ENCODE measurements at places on chromosomes 2 and 18.

DNA sequence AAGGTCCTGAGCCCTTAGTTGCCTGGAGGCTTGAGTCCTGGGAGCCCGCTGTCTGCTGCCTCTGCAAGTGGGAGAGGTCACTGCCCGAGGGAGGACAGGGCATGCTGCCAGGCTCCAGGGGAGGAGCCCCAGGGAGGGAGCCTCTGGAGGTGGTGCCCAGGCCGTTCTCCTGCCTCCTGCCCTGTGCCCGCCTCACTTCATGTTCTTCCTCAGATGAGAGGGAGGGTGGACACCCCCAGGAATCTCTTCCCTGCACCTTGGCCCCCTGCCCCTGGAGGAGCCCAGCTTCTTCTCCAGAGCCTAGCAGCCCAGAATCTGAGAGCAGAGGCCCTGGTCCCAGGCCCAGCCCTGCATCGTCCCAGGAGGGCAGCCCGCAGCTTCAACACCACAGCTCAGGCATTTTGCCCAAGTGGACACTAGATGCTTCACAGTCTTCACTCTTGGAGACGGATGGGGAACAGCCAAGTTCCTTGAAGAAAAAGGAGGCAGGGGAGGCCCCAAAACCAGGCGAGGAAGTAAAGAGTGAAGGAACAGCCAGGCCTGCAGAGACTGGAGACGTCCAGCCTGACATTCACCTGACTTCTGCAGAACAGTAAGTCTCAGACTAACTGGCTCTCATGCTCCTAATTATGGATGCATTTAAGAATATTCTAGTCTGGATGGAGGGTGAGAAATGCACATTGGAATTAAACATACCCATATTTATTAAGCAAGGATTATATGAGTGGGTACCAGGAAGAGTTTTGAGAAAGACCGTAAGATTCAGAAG, 12.1 kb downstream of the PSD4 start:
- DNase-seq, result no peak

DNA sequence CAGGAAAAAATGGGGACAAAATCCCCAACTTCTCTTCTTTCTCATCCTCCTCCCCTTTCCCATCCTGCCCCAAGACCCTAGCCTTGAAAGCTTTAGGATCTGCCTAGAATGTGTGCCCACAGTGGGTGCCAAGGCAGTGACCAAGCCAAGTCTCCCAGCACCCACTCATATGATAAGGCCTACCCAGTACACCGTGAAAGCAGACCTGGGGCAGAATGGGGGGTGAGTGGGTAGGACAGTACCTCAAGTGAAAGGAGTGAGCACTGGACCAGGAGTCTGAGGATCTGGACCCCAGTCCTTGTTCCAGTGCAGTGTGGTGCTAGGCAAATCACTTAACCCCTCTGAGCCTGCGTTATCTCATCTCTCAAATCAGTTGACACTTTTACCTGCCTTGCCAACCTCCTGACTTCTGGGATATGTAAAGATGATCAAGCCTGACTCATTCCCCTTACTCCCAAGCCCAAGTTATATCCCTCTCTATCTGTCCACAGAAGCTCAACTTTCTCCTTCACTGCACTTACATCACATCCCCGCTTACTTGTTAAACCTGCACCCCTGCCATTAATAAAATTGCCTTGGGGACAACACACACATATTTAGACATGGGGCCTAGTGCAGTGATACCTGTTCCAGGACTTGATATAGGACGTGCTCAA, 109.7 kb downstream of the ATL2 start:
- DNase-seq, result no peak

GRCh38 chr2:128642316-128642715, 323.6 kb upstream of the HS6ST1 start:
- no peak for DNase-seq

DNA sequence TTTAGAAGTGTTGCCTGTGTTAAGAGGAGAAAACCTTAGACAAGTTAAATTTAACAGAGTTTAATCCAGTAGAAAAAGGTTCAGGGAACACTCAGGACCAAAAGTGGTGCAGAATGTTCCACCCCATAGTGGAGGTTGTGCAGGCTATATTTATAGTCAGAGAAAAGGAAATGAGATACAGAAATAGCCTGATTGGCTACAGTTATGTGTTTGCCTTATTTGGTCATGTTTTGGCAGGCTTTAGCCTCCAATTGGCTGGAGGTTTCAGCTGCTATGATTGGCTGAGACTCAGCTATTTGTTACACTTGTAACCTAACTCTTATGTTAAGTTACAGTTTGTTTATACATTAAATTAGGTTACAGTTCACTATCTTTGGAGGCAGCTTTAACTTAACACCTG, 4.2 kb downstream of the STAMBP start:
- DNase-seq, result no peak

DNA sequence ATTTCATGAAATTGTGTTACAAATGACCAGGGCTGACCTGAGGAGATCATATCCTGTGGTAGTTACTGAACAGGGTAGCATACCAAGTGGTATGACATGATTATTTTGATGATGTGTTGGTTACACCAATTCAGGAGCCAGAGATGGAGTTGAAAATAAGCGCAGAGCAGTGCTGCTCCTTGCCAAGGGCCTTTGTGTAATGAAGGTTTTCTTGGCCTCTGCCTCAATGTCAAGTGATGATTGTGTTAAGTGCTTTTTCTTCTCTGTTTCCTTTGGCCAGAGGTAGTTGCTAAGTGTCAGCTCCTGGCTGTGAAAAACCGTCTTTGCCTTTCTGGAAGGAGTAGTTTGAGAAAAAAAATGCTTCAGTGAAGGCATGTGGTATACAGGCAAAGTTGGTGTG, 131.2 kb downstream of the CERS6 start:
- no peak for DNase-seq

DNA sequence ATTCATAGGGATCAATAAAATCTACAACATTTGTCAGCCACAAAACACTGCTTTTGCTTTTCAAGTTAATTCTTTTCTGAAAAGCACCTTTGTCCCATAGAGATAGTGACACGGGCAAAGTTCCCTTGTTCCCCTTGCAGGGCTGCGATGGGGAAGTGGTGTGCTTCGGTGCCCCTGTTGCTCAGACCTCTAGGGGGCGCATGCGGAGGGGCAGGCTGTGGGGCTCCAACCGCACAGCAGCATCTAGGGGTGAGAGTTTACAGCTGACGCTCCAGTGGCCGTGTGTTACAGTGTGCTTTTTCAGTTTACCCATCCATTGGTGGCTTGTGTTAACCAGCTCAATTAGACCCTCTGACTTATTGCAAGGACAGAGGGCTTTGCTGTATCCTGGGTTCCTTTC, 1432.2 kb upstream of the ACVR2A start:
- no peak for DNase-seq

DNA sequence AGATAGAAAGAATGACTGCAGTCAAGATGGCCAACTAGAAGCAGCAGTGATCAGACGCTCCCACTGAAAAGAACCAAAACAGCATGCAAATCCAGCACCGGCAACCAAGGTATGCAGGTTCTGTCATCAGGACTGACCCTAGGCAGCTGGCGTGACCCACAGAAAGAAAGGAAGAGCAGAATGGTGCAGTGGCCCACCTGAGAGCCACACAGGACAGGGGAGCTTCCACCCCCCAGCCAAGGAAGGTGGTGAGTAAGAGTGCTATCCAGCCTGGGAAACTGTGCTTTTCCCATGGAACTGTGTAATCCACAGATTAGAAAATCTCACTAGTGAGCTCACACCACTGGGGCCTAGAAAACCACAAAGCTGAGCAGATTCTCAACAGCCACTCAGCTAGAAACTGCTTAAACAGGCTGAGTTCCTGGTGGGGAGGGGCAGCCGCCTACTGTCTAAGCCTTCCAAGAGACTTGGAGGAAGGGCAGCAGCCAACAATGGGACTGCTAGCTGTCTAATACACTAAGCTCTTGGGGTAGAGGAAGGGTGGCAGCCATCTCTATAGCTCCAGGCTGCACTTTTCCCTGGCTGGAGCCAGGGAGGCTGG, 127.9 kb downstream of the EVA1A start:
- DNase-seq, result no peak

DNA sequence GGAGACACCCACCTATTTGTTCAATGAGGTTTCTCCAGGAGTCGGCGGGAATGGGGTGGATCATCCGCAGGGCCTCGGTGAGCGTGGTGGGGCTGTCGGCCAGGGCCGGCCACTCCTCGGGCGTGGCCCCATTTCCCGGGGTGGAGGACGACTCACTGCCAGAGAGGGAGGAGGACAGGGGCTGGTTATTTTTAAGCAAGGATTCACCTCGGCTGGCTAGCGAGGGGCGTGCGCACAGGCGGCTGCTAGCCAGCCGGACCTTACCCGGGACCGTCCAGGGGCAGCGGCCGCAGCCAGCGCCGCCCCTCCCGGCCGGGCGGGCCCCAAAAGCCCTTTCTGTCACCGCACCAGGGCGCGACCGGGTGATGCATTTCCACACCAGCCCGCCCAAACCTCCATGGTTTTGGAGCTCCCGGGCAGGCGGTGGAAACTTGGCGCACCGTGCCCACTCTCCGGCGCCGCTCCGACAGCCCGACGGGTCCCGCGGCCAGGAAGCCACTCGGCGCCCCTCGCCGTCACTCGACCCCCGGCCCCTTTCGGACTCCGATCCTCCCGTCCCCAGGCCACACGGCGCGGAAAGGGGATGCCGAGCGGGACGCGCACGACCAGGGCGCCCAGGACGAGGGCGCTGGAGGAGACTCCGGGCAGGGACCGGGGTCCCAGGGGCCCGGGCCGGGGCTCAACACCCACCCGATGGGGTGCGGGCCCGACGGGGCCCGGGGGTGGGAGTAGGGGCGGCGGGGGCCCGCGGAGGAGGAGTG, 57.1 kb downstream of the SNORC start:
- DNase-seq, result no peak

GRCh38 chr2:24123195-24123921, at the start of the genes FAM228B and PFN4:
Gene FAM228B (plus strand): TSS chr2:24123469. CDS start chr2:24124362, 893 bp downstream.
Gene PFN4 (minus strand): TSS chr2:24123334. CDS start chr2:24122535, 799 bp downstream.
- no peak for DNase-seq

- DNase-seq, result no peak
Observed at GRCh38 chr2:130762910-130763385, 7.6 kb downstream of the AMER3 start.

DNA sequence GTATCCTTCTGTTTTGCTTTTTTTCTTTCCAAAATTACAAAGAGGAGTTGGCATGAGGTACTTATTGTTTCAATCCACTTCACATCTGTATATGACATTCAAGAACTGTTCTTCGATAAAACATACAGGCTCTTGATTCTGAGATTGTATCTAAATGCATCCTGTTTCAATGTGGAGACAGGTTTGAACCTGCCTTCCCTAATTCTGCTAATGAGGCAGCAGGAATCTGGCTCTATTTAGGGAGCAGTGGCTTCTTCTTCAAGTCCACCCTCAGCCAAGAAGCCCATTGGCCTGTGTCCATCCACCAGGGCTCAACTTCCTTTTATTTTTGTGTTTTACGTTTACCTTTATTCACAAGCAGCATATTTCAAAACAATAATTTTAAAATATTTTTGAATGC, 84.8 kb upstream of the PIK3C3 start:
- no peak for DNase-seq

- DNase-seq, result no peak
Observed at GRCh38 chr2:75390169-75390568, 170.6 kb downstream of the EVA1A start.

GRCh38 chr2:105409717-105410116, 10.9 kb upstream of the FHL2 start:
- no peak for DNase-seq

DNA sequence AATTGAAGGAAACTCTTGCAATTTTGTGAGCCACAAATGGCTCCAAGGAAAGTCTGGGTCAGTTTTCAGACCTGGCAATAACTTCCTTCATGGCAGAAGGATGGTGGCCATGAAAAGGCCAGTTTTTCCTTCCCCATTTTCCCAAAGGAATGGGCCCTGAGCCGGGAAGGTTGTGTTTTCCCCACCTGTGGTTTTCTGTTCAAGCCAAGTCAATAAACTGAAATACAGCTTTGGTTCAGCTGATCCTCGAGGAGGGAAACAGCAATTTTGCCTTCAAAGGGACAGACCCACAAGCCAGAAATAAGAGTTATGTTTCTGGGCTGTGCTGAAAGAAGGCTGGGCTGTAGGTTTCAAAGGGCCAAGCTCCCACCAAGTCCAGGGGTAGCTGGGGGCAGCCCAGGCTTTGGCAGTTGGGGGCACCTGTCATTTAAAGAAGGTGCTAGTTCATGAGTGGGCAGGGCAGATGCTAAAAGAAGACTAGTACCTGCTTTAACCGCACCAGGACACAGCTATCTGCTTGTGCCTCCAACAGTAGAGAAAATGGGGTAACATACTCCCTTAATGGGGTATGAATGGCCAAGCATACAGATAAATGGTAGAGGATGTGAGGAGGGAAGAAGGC, 97.0 kb downstream of the TTC32 start:
- DNase-seq, result no peak

- no peak for DNase-seq
Observed at GRCh38 chr2:29309090-29310029, 194.1 kb downstream of the CLIP4 start.

GRCh38 chr18:79393635-79394533, 1.8 kb upstream of the NFATC1 start:
- no peak for DNase-seq

DNA sequence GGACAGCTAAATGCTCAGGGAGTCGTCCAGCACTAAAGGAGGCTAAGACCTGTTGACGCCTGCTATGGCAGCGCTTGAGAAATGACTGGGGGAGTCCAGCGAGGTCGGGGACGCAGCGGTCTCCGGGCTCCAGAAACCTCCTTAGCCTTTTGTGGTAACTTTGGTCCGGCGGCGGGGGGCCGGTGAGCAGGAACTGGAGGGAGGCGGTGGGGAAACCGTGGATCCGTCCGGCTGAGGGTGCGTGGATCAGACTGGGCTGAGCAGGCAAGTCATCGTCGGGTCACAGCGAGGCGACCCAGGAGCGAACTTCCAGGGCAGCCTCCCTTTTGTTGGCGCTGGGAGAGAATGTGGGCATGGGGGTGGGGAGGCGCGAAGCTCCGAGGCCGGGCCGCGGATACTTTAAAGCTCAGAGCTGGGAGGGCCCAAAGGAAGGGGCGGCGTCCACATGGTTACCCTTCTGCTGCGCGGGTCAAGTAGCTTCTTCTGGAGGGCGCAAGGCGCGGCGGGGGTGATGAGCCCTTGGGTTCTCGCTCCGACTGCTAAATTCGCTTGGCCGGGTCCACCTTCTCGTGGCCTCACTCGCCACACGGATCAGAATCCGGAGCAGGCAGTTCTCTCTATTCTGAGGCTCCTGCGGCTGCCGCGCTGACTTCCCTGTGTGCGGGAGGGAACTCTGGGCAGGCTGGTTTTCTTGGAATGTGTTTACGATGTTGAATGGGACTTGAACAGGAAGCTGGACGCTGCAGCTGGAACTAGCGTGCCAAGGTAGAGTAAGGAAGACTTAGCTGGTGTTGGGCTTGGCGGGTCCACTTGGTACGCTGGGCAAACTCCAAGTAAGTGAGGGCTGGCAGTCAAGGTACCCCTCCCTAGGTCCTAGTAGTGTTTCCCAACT, 920 bp downstream of the GULP1 start:
- DNase-seq, result no peak

Measured in cerebellar nuclear complex (tissue), 1 donor.